ENCODE measurements at places on chromosomes 7 and 10.

- no peak for DNase-seq
These were observed 130.9 kb upstream of the MKLN1 start for GRCh38 chr7:131196803-131197202.

GRCh38 chr7:28782362-28782761, 175.8 kb downstream of the TRIL start:
- no peak for DNase-seq

GRCh38 chr7:128356546-128357216, 4.8 kb downstream of the PRRT4 start:
- no peak for DNase-seq

GRCh38 chr10:75542906-75543305, 111.5 kb downstream of the LRMDA start:
- no peak for DNase-seq
